ENCODE measurements at places on chromosomes 3 and 15. TPM values are rescaled to one million over a fixed set of nuclear protein-coding genes. Genes with fewer than 3 reads are reported as not detected.
A peak's percentile ranks its signal among the peaks of the same experiment; 100 is the strongest.

The CAMK2N2 gene
- not detected for total RNA-seq

- H3K36me3 ChIP-seq = no peaks in the 10 kb centered on the region
- no peak for DNase-seq
- no peak overlapping the region for H3K27ac ChIP-seq
- H3K4me1 ChIP-seq = no peaks in the 10 kb centered on the region
Observed at GRCh38 chr3:127254730-127255129, 33.1 kb downstream of the PRR20G start.

- no peaks in the 10 kb centered on the region for H3K4me1 ChIP-seq
- no peak for DNase-seq
- no peak overlapping the region for H3K27ac ChIP-seq
- H3K36me3 ChIP-seq = no peaks in the 10 kb centered on the region
- H3K4me3 ChIP-seq = no peak overlapping the region
- H3K27me3 ChIP-seq = no peaks in the 10 kb centered on the region
Observed at GRCh38 chr3:85627932-85628331, 669.1 kb downstream of the CADM2 start.

GRCh38 chr15:46365572-46365971 is 730.7 kb downstream of the SQOR start:
- H3K4me1 ChIP-seq = no peaks in the 10 kb centered on the region
- H3K36me3 ChIP-seq = no peaks in the 10 kb centered on the region
- DNase-seq = no peak

DNA sequence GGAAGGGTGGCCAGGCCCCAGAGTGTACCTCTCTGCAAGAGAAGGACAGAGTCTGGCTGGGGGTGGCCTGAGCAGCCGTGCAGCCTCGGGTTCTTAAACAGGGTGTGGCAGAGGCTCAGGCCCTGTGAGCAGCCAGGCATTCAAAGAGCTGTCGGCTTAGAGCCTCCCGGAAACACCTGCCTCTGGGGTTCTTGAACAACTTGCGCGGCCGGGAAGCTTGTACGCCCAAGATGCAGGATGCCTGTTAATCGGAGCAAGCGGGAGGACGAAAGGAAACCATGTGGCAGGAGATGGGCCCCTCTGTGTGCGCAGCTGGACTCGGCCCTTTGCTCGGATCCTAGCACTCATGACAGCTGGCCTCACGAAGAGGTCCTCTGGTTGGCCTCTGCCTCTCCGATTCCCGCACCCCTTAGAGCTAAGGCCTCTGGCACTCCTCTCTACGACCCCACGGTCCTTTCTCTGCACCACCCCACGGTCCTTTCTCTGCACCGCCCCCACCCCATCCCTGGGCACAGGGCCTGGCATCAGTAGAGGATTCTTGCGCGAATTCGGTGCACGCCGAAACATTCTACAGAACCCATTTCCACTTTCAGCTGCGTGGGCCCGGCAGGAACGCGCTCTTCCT is 23.9 kb upstream of the TXNRD3 start:
- peak overlapping the region; percentile 1 for H3K4me3 ChIP-seq
- peak; percentile 14 for DNase-seq
- H3K4me1 ChIP-seq = no peaks in the 10 kb centered on the region
- no peak overlapping the region for H3K27ac ChIP-seq
- H3K36me3 ChIP-seq = no peaks in the 10 kb centered on the region

- no peak overlapping the region for H3K27ac ChIP-seq
- H3K4me3 ChIP-seq = no peak overlapping the region
- no peak for DNase-seq
- H3K4me1 ChIP-seq = no peaks in the 10 kb centered on the region
- H3K27me3 ChIP-seq = no peaks in the 10 kb centered on the region
Observed at GRCh38 chr15:32908872-32909271, 191.1 kb downstream of the GREM1 start.

GRCh38 chr3:141370065-141370533 is 1.8 kb downstream of the ZBTB38 start:
- no peak overlapping the region for H3K4me3 ChIP-seq
- H3K27ac ChIP-seq = peak overlapping the region; percentile 99
- DNase-seq = no peak
- H3K36me3 ChIP-seq = no peaks in the 10 kb centered on the region
- peaks cover 19% of the 10 kb centered on the region for H3K4me1 ChIP-seq

All from breast epithelium (tissue), 4 donors.